ENCODE measurements at places on chromosomes 1 and 21.

DNA sequence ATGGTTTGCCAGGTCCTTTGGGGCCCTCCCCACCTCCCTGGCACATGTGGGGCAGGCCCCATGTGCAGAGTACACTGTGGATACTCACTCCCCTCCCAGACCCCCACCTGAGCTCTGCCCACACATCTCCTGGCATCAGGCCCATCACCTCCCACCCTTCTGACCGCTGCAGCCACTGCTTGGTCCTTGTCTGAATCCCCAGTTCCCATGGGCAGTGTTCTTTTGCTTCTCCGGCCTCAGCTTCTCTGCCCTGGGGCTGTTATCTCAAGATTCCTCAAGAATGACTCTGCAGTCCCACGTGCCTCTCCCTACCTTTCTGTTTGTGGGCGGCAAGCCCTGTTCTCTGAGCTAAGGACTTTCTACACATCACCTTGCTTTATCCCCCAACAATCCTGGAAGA, 187.7 kb upstream of the EDN2 start:
- DNase-seq, result no peak

DNA sequence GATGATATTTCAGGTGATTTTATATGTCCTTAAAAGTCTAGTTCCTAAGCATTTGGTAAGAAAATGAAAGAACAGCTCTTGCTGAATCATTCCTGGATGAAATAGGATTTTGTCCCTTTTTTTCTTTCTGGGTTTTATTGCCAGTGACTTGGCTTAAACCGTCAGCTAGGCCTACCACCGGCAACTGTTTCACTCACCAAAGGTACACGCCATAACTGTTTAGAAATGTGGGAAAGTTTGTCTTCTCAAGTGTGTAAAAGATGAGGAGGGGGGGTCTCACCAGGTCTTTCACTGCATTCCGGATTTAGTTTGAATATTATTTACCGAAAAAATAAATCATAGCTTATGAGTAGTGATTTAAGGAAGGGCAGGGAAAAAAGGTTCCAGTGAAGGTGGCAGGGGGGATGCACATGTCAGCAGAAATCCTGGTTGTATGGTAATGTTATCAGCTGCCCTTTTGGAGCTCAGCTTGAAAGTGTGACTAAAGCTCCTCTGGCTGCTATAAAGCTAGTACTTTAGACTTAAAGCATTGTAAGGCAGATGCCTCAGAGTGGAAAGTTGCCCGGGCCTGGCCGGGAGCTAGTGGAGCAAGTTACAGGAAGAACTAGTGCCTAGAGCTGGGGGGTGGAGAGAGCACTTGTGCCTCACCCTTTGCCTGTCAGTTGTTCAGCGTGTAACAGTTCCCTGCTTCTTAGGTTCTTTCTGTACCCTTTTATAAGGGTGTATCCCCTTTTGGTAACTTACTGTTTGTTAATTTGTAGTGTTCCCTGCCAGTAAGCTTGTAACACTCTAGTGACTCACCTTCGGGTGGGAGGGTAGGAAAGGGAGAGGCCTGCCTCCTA, 3.1 kb downstream of the ATP1A1 start:
- no peak for DNase-seq

DNA sequence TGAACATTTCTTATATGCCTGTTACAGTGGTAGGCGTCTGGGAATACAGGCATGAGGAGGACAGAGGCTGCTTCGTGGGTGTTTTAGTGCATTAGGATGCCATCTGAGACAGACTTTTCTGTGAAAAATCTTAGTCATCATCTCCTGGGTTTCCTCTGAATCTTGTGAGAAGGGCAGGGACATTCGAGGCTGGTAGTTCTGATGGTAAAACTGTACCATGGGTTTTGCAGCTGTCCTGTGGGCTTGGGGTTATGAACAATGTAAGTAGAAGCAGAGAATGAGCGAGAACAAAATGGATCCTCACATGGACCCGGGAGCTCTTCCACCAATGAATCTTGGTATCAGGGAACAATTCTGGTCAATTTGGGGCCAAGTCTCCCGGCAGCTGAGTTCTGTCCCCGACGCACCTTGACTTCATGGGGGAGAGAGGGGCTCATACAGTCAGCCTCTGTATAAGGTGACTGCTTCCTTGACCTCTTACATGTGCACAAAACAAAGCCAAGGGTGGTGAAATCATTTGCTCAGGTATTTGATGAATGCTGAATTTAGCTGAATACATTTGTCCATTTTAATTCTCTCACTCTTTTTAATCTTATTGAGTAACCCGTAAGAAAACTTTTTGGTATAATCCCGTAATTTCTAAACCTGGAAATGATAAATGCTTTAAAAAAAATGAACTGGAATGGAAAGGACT, 63.6 kb upstream of the ERRFI1 start:
- DNase-seq, result no peak

GRCh38 chr1:234205966-234206365, 167.3 kb upstream of the COA6 start:
- no peak for DNase-seq

- DNase-seq, result no peak
Observed at GRCh38 chr1:156356875-156357534, 12.0 kb upstream of the RHBG start.

GRCh38 chr1:53551428-53551995, 92.3 kb downstream of the DMRTB1 start:
- no peak for DNase-seq

DNA sequence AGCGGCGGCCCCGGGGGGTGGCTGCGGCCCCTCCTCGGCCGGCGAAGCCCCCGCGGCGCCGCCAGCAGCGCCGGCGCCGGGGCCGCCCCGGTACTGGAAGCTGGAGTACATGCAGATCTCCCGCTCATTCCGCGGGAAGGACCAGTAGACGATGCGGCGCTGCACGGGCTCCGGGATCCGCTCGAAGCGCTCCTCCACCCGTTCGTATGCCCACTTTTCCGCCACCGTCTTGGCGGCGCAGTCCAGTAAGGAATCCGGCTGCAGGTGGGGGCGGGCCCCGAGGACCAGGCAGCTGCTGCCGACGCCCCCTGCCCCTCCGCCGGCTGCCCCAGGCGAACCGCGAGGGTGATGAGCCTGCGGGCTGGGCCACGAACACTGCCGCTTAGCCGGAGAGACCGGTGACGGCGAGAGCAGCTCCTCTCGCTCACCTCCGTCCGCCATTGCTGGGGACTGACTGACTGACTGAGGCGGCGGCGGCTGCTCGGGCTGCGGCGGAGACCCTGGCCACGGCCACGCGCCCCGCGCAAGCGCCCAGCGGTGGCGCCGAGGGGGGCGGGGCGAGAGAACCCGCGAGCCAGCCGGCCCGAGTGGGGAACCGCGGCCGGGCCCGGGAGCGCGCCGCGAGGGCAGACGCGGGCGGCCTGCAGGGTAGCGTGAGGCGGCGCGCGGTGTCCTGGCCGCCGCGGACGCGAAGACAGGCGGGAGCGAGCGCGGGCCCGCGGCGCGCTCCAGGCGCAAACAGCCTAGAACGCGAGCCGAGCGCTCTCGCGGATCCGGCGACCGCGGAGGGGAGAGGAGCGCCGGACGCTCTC, at the start of gene ZSWIM5:
Gene ZSWIM5, minus strand, starts transcription at position 696 of the 812 bp plus-strand sequence. Its CDS starts 255 bp downstream, at position 441.
- DNase-seq, result peak; percentile 33

GRCh38 chr1:207922554-207922953, 11.6 kb upstream of the CD34 start:
- no peak for DNase-seq

- DNase-seq, result no peak
Observed at GRCh38 chr1:181044449-181044966, 10.7 kb downstream of the MR1 start.

GRCh38 chr1:23118957-23119792, 49.5 kb downstream of the LUZP1 start:
- DNase-seq, result no peak

DNA sequence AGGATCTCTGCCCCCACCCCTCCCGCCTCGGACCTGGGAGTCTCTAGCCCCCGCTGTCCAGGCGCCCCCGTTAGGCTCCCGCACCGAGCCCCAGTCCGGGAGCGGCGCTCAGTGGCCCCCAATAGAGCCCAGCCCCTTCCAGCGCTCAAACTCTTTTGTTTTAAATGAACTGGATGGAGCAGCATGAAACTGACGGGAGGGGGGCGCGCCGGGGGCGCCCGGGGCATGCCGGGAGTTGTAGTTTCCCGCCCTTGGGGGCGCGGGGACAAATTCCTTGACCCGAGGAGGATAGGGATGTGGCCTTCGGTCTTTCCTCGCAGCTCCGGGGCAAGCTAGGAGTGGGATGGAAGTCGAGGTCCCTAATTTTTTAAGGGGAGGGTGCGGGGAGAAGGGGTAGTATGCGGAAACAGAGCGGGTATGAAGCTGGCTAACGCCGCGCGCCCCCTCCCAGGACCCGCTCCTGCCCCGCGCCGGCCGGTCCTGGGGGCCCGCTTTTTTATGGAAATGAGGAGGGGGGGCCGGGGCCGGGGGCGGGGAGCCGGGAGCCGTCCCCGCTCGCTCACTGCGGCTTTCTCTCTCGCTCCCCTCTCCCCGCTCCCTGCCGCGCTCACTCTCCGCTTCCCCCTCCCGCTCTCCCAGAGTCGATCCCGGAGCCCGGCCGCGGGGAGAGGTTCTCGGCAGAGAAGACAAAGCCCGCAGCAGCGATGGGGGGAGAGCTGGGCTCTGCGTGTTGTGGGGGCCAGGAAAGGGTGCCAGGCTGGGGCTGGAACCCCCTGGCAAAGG, at the start of gene MEX3A:
Gene MEX3A, minus strand, starts transcription at position 157 of the 783 bp plus-strand sequence. CDS start 467 bp downstream, outside the sequence.
- no peak for DNase-seq

DNA sequence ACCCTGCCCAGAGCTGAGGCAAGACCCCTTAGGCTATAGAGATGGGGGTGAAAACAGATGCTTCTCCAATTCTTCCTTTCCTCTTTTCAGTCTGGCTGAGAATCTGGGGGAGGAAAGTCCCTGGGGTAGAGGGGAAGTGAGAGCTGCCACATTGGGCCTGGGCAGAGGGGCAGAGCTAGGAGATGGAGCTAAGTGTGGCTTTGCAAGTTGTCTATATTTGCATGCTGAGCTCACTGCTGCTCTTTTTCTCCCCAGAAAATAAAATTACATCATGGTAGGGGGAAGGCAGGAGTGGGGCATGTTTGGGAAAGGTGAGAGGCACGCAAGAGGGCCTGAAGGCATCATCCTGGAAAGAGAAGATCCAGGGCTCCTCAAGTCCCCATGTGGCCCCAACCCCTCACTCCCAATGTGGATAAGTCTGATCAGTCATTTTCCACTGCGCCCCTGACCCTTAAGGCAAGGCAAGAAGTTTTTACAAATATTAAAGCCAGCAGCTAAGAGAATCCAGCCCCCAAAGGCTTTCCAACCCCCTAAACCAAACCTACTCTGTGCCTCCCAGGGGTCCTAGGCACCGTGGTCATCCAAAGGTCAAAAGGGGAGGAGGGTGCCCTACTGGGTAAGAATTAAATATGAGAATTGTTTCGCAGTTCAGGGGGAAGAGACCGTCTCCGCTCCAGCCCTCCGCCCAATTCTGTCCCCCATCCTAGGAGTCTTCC, 500 bp upstream of the PEA15 start:
- no peak for DNase-seq

DNA sequence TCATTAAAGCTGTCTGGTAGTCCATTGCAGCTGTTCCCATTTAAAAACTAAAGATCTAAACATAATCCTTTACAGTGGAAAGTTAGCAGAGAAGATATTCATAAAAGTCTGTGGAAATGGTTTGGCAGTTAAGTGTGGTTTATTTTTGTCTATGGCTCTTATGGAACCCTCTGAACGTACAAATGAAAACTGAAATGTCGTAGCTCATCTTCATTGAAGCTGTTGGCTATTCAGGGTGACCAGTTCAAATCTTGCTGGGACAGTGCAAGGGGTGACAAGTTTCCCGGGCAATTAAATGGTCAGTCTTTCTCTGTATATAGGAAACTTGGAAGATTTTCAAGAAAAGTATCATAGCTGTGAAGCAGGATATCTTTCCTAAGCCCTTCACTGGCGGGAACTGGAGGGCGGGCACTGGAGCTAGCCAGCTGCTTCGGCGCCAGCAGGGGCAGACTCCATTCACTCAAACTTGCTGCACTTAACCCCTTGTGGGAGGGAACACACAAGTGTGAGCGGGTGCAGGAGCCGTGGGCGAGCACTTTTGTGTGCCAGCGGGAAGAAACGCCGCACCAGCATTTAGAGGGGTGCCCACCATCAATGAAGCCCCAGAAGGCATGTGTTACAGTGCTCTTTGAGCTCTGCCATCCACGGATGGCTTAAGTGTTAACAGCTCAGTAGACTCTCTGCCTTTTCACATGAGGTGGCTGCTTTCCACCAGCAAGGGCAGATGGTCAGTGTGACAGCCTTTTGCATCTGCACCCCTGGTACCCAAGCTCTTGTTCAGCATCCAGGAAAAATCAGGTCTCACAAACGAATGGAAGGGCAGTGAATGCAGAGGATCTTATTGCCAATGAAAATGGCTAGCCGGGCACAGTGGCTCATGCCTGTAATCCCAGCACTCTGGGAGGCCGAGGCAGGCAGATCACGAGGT, 232.1 kb upstream of the KAZN start:
- no peak for DNase-seq

DNA sequence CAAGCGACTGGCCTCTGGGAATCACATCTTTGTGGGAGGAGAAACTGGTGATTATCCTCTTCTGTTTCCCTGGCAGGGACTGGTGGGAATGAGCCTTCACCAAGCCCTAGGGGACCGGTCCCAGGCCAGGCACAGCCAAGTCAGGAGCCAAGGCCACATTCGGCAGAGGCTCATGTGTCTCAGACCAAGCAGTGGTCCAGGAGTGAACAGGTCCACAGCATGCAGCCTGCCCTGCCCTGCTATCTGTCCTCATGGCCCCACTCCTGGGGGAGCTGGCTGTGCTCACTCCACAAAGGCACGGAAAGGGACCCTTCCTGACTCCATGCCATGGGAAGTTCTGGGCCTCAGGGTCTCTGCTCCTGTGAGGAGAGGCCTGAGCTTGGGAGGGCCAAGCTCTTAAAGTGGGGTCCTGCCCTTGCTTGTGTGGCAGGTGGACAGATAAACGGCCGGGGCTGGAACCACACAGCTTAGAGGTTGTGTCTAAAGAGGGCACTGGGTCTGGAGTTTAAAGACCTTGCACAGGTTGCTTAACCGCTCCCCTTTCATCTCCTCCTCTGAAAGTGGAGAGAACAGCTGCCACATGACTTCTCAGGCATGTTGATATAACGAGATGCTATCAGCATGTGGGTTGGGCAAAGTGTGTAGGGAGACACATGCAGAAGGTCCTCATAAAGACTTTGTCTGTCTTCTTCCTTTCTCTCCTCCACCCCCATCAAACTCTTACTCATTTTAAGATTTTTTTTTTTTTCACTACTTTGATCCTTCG, 57.5 kb downstream of the CASQ2 start:
- DNase-seq, result no peak

DNA sequence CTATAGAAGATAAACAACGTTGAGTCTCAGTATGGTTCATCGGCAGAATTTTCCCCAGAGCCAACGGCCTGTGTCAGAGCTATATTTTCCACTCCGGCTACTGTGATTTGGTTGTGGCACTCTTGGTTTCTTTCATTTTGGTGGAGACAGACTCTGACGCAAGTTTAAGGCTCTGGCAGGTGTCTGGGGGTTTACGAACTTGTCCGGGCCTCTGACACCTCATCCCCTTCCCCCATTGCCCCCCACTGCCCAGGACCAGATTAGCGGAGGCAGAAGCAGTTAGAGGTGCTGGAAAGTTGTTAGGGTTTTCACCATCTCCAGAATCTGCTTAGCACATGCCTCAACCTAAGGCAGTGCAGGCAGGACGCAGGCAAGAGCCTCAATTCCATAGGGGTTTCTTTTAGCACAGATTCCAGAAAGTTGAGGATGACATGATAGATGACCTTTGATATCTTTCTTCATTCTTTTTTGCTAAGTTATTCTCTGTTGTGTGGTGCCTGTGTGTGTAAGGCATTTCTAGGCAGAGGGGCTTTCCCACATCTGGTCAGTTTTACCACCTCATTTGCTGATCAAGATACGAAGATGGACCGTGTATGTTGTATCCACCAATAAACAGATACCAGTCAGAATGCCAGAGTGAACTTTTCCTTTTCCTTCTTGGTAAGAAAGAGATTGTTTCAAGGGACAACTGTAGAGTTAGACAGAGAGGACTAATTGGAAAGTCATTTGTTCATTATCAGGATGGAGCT, 18.4 kb upstream of the IL10 start:
- no peak for DNase-seq

- no peak for DNase-seq
Observed at GRCh38 chr1:4856396-4856795, 202.0 kb downstream of the AJAP1 start.
